ENCODE measurements at places on chromosomes 16 and 17.

DNA sequence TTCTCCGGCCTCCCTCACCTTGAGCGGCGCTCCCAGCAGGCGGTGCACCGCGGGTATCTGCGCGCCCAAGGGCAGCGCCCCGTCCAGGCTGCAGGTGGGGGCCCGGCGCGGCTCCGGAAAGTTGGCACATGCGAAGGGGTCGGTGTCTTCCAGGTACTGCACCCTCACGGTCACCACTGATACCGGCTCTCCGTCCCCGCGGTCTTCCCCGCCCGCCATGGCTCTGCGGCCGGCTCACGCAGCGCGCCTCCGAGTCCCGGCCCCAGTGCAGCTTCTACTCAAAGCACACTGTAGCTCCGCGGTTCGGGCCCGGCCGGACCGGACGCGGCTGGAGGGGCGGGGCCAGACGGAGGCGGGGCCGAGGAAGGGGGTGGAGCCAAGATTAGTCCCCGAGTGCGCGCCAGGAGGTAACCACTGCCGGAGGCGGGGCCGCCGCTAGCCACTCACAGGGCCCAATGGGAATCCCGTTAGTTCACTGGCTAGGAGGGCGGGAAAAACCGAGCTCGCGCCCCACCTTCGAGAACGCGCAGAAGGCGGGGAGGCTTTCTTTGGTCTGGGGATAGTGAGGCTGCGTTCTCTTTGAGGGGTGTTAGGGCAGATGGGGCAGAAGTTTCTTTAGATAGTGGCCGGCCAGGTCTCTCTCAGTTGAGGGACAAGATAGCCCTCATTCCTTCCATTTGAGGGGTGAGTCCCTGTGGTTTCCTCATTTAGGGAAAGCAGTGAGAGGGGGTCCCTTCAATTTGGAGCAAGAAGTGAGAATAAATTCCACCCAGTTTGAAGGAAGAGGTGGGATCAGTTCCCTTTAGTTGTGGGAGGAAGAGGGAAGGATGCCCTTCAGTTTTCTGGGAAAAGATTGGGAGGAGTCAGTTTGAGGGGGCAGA is at the start of gene FHOD1:
FHOD1 (minus strand) TSS at position 290 of the 881 bp plus-strand sequence; CDS start at position 219, 71 bp downstream.
- DNase-seq = peak; percentile 58

DNA sequence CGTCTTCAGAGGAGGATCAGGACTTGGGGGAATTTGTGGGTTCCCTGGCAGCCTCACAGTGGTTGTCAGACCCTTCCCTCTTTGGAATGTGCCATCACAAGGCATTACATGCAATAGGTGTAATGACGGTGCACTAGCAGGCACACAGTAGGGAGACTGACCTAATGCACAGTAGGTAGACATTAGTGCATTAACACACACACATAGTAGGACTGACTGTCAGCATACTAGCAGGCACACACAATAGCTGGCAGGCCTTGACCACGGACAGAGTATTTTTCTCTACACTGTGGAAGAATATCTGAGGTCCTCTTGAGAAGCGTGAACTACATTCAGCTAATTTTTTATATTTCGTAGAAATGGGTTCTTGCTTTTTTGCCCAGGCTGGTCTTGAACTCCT is 10.9 kb upstream of the UBALD2 start:
- DNase-seq = no peak

GRCh38 chr17:33072421-33073161 is 80.9 kb downstream of the SPACA3 start:
- DNase-seq = no peak

GRCh38 chr16:15777533-15778203 is 79.2 kb downstream of the MYH11 start:
- DNase-seq = no peak

DNA sequence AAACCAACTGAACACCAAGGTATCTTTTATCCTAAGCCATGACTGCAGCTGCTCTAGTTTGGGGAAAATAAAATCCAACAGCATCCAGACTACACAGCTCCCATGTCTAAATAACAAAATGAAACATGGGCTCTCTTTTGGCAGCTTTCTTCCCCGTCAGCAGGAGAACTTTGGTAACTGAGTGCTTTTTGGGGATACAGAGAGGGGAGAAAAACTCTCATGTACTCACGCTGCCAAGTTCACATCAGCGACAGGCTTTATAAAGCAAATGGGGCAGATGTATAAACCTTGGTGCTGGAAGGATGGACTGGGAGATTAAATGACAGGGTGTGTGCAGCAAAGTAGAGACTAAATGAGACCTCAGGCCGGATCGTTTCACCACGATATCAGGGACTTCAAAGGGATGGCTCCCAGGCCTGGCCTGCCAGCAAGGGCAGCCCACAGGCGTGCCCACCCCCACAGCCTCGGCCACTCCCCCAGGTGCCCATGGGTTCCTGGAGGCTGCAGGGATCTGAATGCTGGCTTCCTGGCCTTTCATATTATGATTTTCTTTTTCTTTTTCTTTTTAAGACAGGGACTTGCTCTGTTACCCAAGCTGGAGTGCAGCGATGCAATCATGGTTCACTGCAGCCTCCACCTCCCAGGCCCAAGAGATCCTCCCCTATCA is 174.6 kb downstream of the ZNF423 start:
- no peak for DNase-seq

GRCh38 chr16:15607700-15608396 is 35.1 kb downstream of the MARF1 start:
- DNase-seq = no peak

GRCh38 chr17:28325211-28325610 is 6.2 kb downstream of the TMEM97 start:
- no peak for DNase-seq

DNA sequence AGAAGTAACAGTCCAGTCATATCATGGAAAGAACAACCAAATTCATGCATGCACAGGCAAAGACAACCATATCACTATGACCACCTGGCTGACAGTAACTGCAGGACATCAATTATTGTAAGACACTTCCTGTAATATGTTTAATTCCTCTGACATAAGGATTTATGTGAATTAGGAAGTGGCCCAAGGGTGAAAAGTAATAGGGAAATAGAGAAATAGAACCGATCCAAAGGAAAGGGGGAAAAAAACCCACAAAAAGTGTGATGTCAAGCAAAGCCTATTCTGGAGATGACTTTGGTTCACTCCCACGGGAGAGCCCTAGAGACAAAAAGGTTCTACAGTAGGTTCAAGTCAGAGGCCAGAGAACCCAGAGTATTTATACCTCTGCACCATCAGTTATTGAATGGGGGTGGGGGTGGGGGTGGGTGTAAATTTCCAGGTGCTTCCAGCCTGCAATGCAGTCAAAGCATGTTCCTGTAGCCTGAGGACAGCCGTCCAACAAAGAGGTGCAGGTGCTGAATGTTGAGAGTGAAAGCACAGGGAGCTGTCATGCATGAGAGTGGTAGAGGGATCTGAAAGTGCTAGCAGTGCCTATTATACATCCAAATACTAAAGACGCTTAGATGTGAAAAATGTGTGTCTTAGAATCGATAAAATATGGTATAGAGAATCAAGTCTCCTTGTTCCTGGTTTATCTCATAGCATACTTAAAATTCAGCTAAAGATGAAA is 95.6 kb upstream of the HLF start:
- DNase-seq = no peak

Measured in cortex of kidney (tissue), 1 donor.